ENCODE measurements at places on chromosomes 13 and 19. TPM values are rescaled to one million over a fixed set of nuclear protein-coding genes. Genes with fewer than 3 reads are reported as not detected.

GRCh38 chr19:3233116-3233515 is 8.7 kb downstream of the CELF5 start:
- DNase-seq, result no peak

GRCh38 chr19:42115705-42116104 is 16.5 kb downstream of the POU2F2 start:
- no peak for DNase-seq

DNA sequence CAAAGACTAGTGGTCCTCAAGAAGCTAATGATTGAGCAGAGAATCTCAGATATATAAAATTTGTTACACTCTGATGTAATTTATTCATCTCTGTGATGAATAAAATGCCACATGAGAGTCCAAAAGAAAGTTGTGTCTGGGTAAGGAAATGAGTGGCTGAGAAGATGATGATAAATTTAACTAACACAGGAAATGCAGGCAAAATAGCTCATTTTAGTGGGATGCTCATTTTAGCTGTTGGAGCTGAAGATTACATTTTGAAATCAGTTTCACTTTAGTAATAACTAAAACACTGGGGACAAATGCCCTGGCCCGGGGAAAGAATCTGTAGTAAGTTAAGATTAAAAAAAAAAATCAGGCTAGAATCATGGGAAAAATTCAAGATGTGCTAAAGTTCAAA is 35.2 kb downstream of the SPRY2 start:
- no peak for DNase-seq

The DCT gene
- 0.18 TPM for polyA plus RNA-seq

DNA sequence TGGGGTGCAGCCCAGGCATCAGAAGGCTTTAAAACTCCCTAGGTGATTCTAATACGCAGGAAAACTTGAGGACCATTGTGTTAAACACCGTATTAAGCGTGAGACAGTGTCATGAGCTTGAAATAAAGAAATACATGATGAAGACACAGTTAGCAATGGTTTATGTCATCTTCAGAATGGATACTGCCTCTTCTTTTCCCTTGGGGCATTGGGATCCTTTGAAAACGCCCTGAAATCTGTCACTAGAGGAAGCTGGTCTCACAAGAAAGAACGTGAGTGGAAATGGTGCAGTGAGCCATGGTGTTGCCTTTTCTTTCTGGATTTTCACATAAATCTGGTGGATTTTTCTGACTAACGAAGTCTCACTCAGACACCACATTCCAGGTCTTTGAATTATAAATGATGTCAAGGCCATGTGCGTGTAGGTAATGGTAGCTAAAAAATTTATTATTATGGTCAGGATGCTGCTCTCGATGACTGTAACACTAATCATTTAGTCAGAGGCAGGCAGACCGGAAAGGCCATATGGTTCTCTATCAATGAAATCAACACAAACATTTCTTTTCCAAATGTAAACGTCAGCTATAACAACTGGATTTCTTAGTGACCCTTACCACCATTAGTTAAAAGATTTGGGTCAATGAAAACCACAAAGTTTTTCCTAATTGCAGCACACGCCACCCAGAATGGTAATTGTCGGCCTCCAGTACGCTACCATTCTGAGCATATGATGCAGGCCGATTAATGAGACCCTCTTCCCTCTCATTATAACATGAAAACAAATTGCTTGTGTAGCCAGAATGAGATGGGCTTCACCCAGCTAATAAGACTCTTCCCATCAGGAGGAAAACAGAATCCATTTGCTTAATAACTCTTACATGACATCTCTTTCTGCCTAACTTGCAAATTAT is 105.6 kb downstream of the SLC7A1 start:
- DNase-seq, result no peak

DNA sequence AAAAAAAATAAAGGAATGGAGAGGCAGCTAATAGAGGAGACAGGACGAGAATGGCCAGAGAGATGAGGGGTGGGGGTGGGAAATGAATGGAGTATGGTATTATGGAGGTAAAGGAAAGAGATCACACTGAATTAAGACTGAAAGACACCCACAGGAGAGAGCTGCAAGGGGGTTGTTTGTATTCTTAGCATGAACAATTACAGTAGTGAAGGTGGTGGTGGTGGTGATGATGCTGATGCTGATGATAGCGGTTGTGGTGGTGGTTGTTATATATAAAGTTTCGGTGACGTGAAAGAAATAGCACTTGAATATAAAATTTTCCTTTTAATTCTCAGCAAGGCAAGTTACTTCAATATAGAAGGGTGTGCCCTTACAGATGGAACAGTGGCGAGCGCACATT is 2.8 kb upstream of the ADGRE3 start:
- DNase-seq, result no peak

The NCR1 gene
- not detected for polyA plus RNA-seq

DNA sequence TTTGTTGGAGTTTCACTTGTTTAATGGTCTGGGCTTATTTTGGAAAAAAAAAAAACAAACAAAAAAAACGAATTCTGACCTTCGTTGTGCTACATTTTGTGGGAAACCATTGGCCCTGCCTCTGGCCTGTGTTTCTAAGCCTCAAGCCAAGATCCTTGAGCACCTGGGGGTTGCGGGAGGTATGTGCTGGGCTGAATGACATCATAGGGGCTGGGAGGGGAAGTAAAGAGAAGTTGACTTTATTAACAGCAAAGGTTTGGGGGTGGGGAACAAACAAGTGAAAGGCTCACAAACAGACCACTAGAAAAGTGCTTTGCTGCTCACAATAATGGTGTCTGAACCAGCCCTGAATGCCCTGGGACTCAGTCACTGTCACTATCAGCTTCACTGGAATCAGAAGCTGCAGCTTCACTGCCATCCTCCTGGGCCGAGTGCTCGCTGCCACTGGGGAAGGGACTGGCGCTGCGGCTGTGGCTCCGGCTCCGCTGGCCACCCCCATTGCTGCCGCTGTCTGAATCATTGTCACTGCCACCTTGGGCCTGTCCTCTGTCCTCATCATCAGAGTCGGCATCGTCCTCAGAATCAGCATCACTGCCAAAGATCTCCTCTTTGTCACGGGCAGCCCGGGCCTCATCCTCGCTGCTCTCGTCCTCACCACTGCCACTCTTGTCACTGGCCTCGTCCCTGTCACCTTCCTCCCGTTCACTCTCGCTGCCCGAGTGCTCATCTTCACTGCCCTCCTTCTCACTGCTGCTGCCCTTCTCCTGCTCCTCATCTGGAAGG is 5.1 kb downstream of the PAF1 start:
- DNase-seq, result no peak

The GPR183 gene
- 5.0 TPM for polyA plus RNA-seq

GRCh38 chr19:791567-792305 is 5.5 kb upstream of the PTBP1 start:
- no peak for DNase-seq

- peak; percentile 32 for DNase-seq
Measured at GRCh38 chr19:20247016-20247683, 80.1 kb downstream of the ZNF486 start.

GRCh38 chr13:27964741-27965323 is 4.3 kb downstream of the CDX2 start:
- DNase-seq, result no peak

The VPS36 gene
- polyA plus RNA-seq, result 71.2 TPM

DNA sequence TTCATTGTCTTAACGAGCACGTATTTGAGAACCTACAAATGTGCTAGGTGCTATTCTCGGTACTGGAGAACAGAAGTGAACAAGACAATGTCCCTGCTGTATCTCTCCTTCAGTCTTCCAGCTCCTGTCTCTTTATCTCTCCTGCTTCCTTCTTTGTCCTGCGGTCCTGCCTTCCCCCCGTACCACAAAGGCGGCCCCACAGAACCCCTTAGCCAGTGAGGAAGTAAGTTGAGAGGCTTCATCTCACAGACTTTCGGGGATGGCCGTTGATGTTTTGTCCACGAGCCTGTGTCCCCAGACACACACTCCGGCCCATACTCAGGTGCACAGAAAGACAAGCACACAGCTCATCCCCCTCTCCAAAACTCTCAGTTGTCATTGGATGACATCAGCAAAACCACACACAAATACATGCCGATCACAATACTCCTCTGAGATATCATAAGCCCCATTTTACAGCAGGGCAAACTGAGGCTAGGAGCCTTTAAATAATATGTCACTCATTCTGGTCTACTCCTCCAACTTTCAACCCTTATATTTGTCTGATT is 507 bp upstream of the SWSAP1 start:
- no peak for DNase-seq

- DNase-seq, result no peak
Measured at GRCh38 chr13:107347641-107348369, 779.9 kb upstream of the ARGLU1 start.

The TMPRSS9 gene
- 0.88 TPM for polyA plus RNA-seq

GRCh38 chr19:54230031-54230430 is 7.2 kb upstream of the LILRB3 start:
- DNase-seq, result no peak

GRCh38 chr19:55830656-55831055 is 1.1 kb downstream of the NLRP11 start:
- DNase-seq, result no peak

- no peak for DNase-seq
Measured at GRCh38 chr13:49353908-49354307, 90.0 kb downstream of the CAB39L start.

The ZNF324B gene
- polyA plus RNA-seq, result 4.5 TPM

GRCh38 chr19:18044825-18045304 is 36.9 kb downstream of the ARRDC2 start:
- DNase-seq, result no peak

GRCh38 chr13:102854675-102855074 is 8.8 kb downstream of the ERCC5 start:
- DNase-seq, result no peak

GRCh38 chr19:56619121-56619520 is 23.8 kb upstream of the SMIM17 start:
- DNase-seq, result no peak

The LYPD3 gene
- 1.5 TPM for polyA plus RNA-seq

DNA sequence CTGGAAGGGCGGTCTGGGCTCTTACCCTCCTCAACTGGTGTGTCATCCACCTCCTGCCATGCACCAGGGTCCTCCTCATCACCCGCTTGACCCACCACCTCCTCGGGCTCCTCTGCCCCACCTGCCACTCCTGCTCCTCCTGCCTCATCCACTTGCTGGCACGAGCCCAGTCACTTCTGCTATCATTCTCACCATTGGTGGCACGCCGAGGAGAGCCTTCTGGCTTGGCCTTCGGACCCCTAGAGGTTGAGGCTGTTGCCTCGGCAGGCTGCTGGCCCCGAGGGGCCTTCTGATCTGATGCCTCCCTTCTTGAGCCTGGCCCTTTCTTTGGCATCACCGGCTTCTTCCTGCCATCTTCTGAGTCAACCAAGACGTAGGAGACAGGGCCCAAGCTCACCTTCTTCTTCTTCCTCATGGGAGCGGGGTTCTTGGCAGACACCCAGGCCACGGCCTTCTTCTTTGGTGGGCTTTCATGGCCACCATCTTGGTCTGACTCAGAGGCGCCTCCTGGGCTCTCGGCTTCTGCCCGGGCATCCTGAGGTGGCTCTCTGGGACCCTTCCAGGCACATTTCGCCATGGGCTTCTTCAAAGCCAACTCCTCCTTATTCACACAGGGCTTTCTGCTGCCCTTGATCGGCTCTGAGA is 1.7 kb downstream of the PNMA8A start:
- DNase-seq, result no peak

DNA sequence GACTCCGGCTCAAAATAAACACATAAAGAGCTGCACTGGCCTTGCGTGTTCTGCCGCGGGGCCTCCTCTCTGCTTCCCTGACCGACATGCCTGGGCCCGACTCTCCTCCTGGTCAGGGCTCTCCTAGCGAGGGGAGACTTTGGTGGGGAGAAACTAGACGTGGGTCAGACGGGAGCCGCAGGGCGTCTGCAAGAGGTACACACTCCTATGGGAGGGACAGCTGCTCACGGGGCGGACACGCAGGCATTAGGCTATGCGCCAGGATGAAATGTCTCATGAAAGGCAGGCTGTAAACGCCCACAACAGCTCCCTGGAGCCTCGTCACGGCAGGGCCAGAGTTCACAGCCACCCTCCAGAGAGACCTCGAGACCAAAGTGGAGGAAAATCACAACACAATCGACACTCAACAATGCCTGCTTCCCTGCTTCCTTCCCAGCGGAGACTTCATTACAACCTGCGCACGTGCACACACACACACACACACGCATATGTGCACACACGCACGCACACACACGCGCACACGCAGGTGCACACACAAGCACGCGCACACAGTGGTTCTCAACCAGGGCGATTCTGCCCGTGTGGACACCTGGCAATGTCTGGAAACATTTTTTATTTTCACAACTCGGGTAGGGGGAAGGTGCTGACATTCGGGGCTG is 5.8 kb downstream of the SLC39A3 start:
- no peak for DNase-seq

The CGB8 gene
- 0.32 TPM for polyA plus RNA-seq

GRCh38 chr13:97879646-97880310 is 73.7 kb upstream of the IPO5 start:
- no peak for DNase-seq

The F10 gene
- 23.4 TPM for polyA plus RNA-seq

The NLRP7 gene
- not detected for polyA plus RNA-seq

The TUBB4A gene
- polyA plus RNA-seq, result 25.4 TPM

DNA sequence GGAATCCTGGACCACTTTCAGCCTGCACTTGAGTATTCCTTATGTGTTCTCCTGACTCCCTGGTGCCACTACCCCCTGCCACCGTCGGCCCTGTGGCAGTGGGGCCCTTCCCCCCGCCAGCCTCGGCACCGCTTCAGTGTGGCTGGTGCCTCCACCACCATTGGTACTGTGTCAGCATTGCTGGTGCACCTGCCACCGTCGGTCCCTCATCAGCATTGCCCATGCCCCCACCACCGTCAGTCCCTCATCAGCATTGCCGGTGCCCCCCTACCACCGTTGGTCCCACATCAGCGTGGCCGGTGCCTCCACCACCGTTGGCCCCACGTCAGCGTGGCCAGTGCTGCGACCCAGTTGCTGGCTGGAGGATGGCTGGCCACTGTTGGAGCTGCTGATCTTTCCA is 228.5 kb downstream of the TM9SF2 start:
- DNase-seq, result no peak
